NCI-H524 treated with DMSO at 0.1 percent for 48 hours (cell line): ENCODE measurements at places on chromosomes 6 and 20.

- no peak for DNase-seq
Observed at GRCh38 chr6:57075092-57075491, 14.9 kb upstream of the ZNF451 start.

DNA sequence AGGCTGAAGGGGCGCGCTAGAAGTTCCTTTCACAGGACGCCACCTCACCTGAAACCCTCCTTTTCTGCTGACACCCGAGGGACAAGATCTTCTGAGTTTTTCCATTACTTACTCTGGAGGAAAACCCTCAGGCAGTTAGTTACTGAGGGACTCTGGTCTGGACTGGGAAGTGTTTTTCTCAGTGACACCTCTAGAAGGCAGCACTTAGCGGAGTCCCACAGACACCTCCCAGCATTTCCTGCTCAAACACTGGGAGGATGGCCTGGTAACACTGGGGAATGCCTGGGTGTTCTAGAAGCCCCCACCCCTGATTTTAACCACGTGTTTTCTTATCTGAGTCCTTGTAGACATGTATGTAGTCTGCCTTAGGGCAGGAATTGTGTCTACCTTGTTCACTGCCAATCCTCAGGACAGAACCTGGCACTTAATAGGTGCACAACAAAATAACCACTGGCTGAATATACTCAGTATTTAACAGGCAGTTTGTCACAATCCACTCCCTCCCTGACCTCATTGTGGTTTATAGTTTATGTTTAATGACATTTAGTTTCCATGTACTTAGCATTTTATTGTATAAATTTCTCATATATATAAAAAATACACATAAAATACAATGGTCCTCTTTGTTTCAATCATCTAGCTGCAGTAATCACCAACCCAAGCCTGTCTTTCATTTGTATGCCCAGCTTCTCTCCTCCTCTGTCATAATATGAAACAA, 4.8 kb downstream of the GSTA3 start:
- no peak for DNase-seq

DNA sequence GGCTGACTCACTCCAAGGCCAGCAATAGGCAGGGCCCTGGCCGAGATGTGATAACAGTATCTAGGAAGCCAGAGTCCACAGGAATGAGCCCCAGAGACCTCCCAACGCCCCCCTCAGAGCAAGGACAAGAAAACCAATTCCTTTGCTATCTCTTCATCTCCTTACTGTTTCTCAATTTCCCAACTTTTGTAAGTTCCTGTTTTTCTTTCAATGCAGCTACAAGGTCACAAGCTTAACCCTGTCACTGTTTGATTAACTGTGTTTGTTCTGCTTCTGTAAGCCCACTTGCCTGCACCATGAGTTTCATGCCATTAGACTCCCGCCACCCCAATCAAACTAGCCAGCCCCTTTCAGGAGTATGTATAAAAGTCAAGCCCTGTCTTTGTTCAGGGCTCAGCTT, 3.5 kb downstream of the FKBP1C start:
- no peak for DNase-seq

- DNase-seq: no peak
Observed at GRCh38 chr6:41683523-41684310, 45.4 kb downstream of the MDFI start.

- no peak for DNase-seq
Observed at GRCh38 chr6:39765508-39766065, 26.6 kb upstream of the DAAM2 start.

- DNase-seq: peak; percentile 79
Observed at GRCh38 chr6:145783796-145784195, 30.8 kb downstream of the FBXO30 start.

GRCh38 chr6:134830940-134831339, 119.0 kb downstream of the ALDH8A1 start:
- peak; percentile 96 for DNase-seq

DNA sequence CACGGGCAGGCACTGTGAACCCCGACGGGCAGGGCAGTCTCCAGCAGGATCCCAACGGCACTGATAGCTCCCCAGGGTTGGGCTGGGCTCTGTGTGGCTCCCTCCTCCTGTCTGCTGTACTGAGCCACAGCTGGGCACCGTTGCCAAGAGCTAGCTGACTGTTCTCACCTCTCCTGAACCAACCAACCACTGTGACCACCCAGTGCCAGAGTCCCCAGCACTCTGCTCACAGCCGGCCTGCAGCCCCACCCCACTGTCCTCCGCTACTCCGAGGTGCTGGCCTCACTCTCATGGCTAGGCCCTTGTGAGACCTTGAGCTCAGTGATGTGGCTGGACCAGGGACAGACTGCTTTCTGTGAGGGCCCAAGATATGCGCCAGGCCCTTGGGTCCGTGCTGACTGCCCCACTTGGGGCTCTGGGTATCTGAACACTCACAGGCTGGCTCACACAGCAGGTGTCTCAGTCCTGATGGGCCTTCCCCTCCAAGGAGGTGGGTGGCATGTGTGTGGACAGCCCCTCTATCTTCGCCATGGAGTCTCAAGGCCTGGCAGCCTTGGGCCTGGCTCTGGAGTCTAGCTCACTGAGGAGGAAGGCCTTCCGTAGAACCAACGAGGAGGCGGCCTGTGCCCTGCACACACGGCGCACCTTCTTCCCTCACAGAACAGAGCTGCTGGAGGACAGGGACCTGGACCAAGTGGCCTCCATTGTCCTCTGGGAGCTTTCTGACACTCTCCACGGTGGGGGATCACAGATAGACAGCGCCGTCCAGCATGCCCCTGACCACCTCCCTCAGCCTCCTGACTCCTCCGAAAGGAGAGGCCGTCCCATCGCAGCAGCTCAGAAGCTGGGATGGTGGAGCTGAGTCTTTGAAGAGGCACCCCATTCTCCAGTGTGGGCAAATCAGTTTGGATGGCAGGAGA, 53.5 kb downstream of the TCP11 start:
- no peak for DNase-seq

DNA sequence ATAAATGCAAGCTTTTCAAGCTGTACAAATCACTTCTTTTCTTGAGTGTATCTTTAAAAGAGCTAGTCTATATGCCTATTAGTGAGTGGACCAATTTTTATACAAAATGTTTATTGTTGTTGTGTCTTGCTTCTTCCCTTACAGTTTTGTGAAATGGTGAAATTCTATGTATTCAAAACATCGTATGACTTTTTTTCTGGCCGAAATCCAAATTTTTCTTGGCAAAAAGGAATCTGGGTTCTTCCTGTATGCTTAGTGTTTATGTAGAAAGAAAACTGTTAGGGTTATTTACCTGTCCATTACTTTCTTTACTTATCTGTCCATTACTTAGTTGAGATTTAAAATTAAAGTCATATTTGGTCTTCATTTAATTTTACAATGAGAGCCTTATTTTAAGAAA, 153.9 kb downstream of the MMS22L start:
- no peak for DNase-seq
